ENCODE measurements at places on chromosomes 6 and 20. TPM values are rescaled to one million over a fixed set of nuclear protein-coding genes. Genes with fewer than 3 reads are reported as not detected.

Gene ADA
- total RNA-seq: 6.5 TPM

Gene LHFPL5
- 0.47 TPM for total RNA-seq

Gene MTHFD1L
- total RNA-seq: 39.6 TPM

Gene FOXC1
- total RNA-seq: 58.5 TPM

Gene RBPJL
- not detected for total RNA-seq

Gene GSTA5
- not detected for total RNA-seq

Gene GPSM3
- total RNA-seq: 28.1 TPM

Gene PGC
- not detected for total RNA-seq

Gene OVOL2
- total RNA-seq: 4.8 TPM

Gene COL12A1
- 28.3 TPM for total RNA-seq

Gene OR2J1
- total RNA-seq: not detected

Gene AK9
- 10.9 TPM for total RNA-seq

Gene RIMS4
- 0.13 TPM for total RNA-seq

Gene DDX27
- 30.6 TPM for total RNA-seq

Measured in kidney (tissue), 22 donors.